ENCODE measurements at places on chromosomes 2 and 18.

DNA sequence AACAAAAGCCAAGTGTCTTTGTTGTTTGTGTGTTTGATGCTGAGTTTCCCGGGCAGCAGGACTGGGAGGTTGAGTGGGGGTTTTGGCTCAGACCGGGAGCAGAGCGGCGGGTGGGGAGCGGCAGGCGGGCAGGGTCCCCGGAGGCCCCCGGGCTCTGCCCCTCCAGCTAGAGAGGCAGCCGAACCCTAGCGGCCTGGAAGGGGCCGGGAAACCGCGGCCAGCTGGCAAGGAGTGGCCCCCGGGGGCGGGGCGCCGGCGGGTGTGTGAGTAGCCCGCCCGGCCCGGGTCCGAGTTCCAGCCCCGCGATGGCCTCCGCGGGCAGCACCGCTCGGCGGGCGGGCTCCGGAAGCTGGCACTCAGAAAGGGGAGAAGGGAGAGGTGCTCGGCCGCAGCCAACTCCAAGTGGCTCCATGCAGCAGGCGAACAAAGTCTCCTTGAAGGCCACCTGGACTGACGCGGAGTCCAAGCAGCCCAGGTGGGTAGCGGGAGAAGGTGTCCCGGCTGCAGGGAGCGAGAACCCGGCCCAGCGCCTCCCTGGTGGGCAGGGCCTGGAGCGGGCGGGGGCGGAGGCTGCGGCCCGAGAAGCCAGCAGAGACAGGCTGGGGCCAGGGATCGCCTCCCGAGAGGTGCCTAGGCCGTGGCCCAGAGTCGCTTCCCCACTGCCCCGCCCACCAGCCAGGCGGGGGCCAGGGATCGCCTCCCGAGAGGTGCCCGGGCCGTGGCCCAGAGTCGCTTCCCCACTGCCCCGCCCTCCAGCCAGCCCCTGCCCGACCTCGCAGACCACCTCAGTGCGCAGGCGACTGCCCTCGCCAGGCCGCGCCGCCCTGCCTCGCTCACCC lies at the start of gene ANKRD53:
Gene ANKRD53, plus strand, starts transcription at position 290 of the 839 bp plus-strand sequence. Its CDS starts 16 bp downstream, at position 306.
- DNase-seq: peak; percentile 86

DNA sequence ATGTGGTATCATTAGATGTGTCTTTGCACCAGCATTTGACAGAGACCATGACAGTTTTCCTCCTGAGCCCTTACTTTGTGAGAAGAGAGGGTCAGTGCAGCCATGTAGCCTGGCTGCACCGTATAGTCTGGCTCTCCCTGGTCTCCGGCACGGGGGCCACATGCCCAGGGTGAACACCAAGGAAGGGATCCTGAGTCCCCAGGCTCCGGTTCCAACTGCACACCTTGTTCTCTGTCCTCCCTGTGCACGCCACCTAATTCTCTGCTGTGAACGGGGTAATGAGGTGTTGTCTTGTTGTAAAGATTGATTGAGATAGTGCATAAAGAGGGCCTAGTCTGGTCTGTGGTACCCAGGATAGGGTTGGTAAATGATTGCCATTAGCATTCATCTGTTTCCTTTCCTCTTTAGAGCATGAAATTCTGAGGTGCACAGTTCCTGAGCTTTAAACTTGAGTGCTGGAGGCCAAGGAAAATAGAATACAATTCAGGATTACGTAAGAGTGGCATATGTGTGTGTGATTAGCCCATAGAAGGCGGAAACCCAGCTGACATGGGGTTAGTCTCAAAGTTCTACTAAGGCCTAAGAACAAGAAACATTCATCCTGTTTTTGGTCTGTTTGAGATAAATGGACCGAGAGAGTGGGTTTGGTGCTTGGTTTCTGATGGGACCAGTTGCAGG lies 55.5 kb downstream of the NCK2 start:
- no peak for DNase-seq

DNA sequence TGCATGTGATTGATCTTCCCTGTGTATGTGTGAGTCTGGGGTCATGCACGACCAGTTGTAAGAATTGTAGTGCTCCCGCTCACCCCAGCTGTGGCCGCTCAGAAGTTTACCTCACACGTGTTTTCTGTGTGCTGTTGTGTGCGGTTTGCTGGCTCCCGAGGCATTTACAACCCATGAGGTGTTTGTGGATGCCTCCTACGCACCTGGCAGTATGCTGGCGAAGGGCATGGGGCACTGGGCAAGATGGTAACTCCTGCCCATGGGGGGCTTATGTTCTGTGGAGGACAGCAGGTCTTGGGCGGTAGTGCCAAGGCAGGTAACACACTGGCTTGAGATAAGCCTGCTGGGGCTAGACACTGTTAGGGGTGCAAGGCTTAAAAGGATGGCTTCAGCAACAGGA lies 102.6 kb upstream of the HS6ST1 start:
- DNase-seq: no peak

GRCh38 chr2:26463244-26464192 lies 14.4 kb downstream of the OTOF start:
- peak; percentile 71 for DNase-seq

GRCh38 chr2:128715360-128715759 lies 396.7 kb upstream of the HS6ST1 start:
- no peak for DNase-seq

GRCh38 chr2:230162981-230163380 lies 56.8 kb downstream of the SP110 start:
- no peak for DNase-seq

DNA sequence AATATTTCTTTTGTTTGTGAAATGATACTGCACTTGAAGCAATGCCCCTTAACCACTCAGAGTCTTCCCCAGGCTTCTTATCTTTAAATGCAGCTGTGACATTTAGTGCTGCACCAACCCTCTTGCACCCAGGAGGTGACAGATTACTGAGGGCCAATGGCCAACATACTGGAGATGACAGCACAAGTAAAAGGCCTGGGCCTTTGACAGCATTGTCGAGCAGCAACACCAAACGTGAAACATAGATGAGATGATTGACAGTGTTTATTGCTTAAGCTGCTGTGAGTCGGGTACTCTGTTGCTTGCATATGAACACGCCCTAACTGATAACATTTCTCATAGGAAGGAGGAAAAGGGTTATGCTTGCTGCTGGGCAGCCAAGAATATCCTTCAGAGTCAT lies 80.3 kb downstream of the THNSL2 start:
- no peak for DNase-seq

Data from neural progenitor cell (in vitro differentiated cells).